NB4 (cell line): ENCODE measurements at places on chromosomes 2 and 18.
A peak's percentile ranks its signal among the peaks of the same experiment; 100 is the strongest.

GRCh38 chr2:105889046-105889445, 144.3 kb downstream of the NCK2 start:
- no peak for DNase-seq

DNA sequence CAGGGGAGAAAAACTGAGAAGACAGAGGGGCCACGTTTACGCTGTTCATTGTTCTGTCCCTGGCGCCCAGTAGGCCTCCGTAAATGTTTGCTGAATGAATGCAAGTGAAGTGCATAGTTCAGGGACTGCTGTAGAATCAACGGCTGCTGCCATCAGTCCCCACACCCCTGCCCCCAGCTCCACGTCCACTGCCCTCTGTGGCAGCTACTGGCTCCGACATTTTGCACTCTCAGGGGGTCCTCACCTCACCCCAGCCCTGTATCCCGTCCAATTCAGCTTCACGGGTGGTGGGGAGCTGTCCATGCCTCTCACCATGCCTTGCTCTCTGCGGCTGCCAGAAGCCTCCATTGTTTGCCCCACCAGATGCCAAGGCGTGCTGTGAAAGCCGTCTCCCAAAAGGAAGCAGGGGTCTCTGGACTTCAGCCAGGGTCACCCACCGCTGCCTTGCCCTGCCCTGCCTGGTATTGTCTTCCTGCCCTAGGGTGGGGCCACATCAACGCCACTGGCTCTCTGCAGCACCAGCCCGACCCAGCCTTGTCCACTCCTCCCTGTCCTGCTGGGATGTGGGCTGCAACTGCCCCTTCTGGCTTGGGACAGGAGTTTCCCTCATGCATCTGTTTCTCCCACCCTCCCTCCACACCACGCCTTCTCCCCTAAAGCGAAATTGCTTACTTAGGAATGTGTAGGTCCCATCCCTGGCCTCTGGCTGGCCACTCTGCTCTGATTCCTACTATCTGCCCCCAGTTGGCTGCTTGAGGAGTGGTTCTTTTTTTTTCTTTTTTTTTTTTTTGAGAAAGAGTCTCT, 86.0 kb downstream of the RHOB start:
- DNase-seq, result no peak

DNA sequence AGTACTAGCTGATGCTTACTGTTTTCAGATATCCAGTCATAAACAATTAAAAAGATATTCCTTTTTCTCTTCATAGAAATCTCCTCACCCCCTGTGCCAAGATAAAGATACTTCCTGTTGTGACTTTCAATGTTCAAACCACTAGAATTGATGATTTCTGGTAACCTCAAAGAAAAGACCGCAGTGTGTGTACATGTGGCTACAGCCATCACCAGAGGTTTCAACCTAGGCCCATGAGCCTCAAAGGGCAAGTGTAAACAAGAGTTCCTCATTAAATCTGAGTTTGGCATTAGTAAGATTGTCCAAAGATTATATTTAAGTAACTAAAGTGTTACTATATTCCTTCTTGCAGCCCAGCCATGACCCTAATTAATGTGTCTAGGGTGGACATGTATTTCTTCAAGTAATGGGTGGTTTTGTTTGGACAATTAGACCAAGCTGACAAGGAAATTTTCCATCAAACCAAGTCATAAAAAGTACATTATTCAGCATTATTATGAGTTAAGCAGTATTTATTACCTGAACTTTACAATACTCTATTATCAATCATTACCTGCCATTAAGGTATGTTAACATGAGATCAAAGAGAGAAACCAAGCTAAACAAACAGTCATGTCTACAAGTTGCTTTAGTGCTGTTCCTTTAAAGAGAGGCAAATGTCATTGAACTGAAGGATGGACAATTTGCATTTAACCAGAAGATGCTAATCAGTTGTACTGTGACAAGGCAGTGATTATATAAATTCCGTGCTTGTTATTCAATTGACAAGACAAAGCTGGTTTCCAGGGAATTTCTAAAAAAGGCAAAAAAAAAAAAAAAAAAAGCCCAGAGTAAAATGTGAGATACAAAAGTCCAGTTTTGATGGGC, 382.7 kb downstream of the LNPK start:
- DNase-seq, result no peak

DNA sequence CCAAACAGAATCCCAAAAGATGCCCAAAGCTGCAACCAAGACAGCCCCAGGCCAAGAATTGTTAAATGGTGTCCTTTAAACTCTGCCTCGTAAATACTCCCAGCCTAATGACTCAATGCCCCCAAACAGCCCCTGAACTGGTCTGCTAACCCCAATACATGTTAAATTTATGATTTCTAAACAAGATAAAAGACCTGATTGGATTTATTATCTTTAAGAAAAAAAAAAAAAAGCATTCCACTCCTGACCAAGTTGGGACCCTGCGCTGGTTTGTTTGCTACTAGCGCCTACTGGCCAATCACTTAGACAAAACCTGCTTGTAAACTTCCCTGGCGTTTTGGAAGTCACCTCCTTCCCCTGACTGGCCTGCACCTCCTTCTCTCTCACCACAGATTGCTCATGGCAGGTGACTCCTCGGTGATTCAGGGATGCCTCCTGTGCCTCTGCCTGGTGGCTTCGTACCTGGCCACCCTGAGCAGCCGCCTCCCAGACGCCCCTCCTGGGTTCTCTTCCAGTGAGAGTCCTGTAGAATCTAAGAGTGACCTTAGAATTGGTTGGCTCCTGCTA, 121.3 kb downstream of the BCL11A start:
- DNase-seq, result no peak

GRCh38 chr2:9767656-9768281, 75.5 kb upstream of the TAF1B start:
- no peak for DNase-seq

- DNase-seq, result no peak
Measured at GRCh38 chr2:60294901-60295635, 258.4 kb downstream of the BCL11A start.

DNA sequence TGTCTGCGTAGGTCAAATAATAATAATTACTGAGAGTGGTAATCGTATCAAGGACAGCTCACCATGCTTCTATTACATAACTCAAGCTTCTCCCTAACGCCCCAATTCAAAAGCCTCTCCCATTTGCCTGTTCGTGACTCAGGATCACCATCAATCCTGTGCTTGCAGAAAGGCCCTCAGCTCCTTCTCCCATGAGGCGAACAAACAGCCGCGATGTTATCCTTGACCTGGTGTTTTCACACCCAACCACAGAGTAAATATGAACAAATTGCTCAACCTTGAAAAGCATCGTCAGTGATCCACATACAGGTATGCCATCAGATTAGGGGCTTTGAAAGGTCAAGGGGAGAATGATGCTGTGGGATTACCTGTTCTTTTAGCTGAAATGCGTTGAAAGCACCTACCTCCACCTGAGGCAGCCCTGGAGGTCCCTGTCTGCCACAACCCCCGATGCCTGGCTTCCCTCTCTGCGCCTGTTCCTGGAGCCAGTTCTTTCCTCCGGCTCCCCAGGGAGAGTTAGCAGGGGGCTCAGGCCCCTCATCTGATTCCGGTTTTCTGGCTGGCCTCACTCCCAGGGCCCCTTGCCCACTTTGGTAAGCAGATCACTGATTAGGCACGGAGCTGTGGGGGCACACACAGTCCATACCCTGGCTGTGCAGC, 39.1 kb upstream of the ODC1 start:
- peak; percentile 48 for DNase-seq

GRCh38 chr2:12087175-12087574, 340.7 kb downstream of the LPIN1 start:
- no peak for DNase-seq

DNA sequence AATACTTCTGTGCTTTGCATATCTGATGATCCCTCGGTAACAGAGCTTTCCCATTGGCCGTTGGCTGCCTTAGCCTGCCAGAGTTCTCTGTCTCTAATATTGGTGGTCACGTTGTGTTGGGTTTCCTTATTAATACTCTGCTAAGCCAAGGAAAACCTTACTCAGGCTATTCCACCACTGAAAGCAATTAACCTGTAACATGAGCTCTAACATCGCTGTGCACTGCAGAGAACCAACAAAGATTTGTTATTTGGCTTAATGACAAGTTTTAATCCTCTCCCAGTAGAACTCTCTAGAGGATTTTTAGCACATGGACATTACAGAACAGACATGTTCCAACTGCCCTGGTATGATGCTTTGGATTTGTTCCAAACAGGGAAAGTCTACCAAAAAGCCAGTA, 825.9 kb upstream of the POU3F3 start:
- no peak for DNase-seq

DNA sequence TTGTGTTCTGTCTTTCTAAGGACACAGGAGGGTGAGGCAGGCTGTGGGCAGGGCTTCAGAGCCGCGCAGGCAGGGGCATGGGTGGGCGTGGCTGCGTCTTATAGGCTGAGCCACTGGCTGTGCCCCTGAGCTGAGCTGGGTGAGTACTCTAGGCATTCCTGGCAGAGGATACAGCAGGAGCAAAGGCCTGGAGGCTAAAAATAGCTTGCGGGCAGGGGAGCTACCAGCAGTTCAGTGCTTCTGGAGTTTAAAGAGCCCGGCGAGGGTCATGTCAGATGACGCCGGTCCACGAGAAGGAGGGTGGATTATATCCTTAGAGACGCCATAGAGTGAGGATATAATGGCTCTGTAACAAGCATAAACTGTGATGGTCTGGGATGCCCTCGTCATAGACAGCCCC, 31.5 kb upstream of the PDIA6 start:
- DNase-seq, result no peak

DNA sequence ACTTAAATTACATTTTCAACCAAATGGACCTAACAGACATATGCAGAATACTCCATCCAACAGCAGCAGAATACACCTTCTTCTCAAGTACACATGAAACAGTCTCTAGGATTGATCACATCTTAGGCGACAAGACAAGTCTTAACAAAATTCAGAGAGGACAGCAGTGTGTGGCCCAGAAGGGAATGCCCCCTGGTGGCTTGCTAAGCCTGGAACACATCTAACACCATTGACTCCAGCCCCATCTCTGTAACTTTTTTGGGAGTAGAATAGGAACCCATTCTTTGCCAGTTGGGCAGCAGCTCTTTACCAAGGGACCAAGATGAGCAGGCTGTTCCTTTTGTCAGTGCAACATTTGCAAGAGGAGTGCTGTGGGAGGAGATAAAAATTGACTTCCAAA, 249.9 kb downstream of the PLCL1 start:
- peak; percentile 34 for DNase-seq

DNA sequence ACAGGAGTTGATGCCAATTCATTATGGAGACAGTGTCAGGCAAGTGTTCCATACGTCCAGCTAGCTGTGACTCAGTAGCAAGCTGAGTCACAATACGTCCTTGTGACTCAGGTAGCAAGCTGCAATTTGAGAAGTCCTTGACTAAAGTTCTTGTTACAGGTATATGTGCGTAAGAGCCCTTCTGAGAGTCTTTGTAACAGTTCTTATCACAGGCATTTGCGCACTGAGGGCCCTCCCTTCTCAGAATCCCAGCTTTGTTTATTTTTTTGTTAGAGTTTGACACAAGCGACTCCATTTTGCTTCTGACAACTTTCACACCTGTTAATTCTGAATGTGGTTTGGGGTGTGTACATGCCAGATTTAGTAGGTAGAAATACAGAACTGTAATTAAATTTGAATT, 20.1 kb upstream of the ACMSD start:
- no peak for DNase-seq

- no peak for DNase-seq
Measured at GRCh38 chr2:231807020-231807419, 20.8 kb downstream of the COPS7B start.

- DNase-seq, result no peak
Measured at GRCh38 chr2:23286758-23287704, 97.9 kb upstream of the KLHL29 start.

DNA sequence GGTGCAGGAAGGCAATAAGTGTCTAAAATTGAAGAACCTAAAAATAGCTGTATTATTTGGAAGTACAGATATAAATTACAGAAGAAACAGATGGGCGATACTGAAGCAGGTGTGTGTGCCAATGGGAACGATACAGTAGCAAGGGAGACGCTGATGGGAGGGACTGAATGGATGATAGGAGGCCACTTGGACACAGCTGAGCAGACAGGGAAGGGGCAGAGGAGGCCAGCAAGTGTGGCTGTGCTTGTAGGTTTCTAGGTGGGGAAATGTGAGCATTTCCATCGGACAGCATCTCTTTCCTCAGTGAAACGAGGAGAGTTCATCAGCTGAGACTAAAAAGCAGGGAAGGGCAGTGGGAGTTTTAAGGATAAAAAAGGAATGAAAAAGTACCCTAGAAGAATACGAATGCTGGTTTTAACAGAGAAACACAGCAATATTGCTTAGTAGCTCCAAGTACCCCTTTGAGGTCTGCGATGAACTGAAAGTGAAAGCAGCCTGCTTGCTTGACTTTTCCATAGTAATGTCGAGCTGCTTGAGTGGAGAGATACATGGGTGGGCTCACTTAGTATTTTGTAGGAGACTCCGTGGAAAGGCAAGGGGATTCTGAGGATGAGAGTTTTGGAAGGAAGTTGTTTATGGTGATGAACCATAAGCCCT, 91.7 kb upstream of the EPC2 start:
- DNase-seq, result peak; percentile 62

DNA sequence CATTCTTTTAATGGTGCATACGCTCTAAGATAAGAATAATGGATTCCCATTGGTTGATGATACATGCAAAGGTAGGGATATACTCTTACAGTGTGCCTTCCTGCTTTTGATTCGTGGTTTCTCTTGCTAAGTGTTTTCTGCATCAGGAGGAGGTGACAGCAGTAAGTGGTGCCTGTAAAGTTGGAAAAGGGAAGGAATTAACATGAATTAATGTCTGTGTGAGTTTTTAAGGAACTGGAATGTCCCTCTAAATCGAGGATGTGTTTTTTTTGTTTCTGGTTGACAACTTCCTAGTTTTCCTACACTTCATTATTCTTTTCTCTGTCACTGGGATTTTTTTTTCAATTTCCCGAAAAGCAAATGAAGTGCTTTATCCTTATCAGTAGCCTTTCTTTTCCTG, 54.4 kb downstream of the CRIM1 start:
- DNase-seq, result no peak

GRCh38 chr18:59270689-59271257, 2.5 kb downstream of the RAX start:
- peak; percentile 18 for DNase-seq

DNA sequence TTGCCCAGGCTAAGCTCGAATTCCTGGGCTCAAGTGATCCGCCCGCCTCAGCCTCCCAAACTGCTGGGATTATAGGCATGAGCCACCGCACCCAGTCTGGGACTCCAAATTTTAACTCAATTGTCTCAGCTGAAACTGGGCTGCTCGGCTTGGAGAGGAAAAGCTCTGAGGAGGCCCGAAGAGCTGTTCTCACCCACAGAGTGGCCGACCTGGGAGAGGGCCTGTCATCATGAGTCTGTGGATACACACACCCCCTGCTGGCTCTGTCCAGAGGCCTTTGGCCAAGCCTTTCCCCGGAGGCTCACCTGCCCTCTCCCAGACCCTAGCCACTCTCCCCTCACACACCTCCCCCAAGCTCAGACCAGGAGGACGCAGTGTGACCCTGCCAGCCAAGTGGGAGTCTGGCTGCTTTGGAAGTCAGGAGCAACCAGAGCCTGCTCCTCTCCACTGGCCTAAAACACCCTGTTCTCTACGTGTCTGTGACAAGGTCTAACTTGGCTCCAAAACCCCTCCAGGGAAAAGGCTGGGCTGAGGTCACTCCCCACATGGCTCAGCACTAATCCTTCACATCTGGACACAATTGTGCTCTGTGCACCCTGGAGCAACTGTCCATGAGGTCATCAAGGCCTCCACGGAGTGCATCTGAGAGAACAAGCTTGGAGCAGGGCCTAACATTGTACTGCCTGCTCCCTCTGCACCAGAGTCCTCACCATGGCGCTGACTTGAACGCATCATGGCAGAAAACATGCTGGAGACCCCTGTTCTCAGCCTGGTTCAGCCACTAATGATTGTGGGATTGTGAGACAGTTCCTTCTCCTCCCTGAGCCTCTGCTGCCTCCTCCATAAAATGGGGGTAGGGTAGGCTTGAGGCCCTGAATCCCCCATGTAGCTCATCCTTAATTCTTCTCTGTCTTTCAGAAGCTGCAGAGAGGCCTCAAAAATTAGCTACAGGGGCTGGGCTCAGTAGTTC, 49.9 kb upstream of the RAB6C start:
- DNase-seq, result no peak
